Activated naive CD4-positive, alpha-beta T cell (primary cell): ENCODE measurements at places on chromosomes 3 and 15.

GRCh38 chr15:25691544-25692430 lies 171.3 kb downstream of the ATP10A start:
- no peak for DNase-seq

DNA sequence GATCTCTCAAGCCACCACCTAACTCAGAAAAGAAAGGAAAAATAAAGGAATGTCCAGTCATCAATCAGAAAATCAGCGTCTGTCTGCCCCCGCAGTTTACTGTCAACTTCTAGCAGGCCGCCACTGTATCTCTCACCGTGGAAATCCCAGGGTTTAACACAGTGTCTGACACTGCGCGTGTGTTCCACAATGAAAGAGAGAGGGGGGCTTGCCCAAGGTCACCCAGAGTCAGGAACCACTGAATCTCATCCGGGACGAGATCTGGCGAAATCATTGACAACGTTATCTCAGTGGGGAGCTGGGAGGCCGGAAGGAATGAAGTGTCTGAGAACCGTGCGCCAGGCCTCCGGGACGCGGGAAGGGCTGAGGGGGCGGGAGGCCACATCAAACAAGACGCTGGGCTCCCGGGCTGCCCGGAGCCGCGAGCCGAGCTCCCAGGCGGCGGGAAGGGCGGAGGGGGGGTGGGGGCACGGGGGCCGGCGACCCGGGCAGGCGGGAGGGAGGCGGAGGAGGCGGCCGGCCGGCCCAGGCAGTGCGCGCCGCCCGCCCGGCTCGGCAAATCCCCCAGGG lies 2.2 kb upstream of the HES1 start:
- no peak for DNase-seq

- no peak for DNase-seq
Observed at GRCh38 chr15:80849308-80849707, 70.1 kb downstream of the CEMIP start.

DNA sequence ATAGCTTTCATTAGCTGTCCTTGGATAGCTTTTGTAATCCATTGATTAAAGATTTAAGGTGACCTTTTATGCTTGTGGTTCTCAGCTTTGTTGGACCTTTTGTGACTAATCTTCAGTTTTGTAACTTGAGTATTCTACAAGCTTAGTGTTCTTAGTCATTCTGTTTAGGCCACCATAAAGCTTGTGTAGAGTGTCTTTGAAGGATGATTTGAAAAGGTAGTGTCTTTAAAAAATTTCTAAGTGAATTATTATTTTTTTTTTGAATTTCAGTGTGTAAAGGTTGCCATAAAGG lies 7.5 kb downstream of the MORF4L1 start:
- no peak for DNase-seq

- no peak for DNase-seq
Observed at GRCh38 chr3:130662501-130662996, 84.1 kb downstream of the PIK3R4 start.
